Muscle of leg (tissue), 16 donors: ENCODE measurements at places on chromosomes 4 and X. TPM values are rescaled to one million over a fixed set of nuclear protein-coding genes. Genes with fewer than 3 reads are reported as not detected.

GRCh38 chrX:19535476-19535875 lies 20.2 kb upstream of the MAP3K15 start:
- peak; percentile 48 for DNase-seq

GRCh38 chr4:103934178-103934789 lies 214.5 kb upstream of the TACR3 start:
- DNase-seq = peak; percentile 56

DNA sequence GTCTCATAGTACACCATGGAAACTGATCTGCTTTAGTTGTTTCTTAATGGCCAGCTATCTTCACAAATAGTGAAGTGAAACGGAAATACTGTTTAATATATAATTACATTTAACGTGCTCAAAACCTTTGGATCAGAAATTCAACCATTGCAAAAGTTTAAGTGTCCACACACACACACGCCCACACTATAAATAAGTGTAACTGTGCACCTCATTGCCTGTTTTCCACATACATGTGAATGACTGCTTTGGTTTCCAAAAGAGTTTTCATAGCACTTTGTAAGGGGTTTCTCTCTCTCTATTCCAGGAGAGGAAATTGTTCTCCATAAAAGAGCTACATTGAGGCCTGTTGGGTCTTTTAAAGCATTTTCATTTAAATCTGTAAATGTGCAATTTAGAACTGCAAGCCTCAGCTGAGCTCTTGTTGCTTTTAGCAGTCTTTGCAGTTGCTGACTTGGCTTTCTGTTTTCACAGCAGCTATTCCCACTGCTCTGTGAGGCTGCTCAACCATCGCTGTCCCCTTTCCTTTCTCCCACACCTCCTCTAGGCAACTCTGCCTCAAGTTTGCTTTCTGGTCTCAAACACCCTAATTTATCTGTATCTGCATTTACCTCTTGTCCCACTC lies 94.5 kb downstream of the RAPGEF2 start:
- peak; percentile 50 for DNase-seq

GRCh38 chr4:75598390-75598789 lies 31.9 kb downstream of the CDKL2 start:
- DNase-seq = no peak

DNA sequence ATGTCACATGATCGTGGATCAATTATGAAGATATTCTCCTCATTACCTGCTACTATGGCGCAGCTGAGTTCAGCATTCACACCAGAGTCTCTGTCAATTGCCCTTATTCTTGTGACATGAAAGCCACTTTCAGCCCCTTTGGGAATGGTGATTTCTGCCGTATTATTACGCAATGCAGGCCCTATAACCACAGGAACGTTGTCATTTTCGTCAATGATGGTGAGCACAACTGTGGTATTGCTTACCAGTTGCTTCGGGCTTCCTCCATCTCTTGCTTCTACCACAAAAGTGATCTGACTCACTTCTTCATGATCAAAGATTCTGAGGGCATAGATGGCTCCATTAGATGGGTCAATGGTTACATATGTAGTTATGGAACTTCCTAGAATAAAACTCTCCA lies 2.1 kb downstream of the PCDH18 start:
- peak; percentile 25 for DNase-seq

SPANXC gene
- not detected for total RNA-seq

USP27X gene
- total RNA-seq = 1.5 TPM

GRCh38 chrX:20061855-20062254 lies 54.9 kb downstream of the MAP7D2 start:
- DNase-seq = no peak

DNA sequence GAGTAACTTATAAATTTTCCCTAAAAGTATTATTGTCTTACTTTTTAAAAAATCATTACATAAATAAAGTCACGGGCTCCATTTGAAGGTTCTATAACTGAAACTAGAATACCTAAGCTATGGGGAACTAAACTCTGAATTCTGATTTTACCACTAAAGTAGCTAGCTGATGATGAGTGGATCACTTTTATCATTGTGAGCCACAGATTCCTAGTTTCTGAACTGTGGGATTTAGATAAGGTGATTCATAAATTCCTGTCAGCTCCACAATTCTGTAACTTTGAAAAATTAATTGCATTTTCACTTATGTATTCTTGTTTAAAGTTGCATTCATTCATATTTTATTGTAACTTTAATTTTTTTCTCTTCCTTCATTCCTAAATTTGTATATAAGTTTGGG lies 540.9 kb downstream of the GBA3 start:
- no peak for DNase-seq

DNA sequence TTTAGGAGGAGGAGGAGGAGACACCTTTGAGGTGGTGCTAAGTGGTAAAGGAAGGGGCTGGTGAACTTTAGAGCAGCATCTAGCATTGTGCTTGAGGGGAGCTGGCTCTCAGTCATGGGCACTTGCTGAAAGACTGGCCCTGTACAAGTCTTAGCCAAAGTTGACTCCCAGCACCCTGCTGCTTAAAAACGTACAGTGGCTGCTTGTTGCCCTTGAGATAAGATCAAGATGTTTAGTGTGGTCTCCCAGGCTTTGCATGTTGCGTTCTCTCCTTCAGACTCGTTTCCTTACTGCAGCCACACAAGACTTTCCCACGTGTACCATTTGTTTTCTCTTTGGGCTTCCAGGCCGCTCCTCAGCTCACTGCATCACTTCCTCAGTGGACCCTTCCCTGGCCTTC lies 1.8 kb downstream of the MED28 start:
- DNase-seq = no peak

DNA sequence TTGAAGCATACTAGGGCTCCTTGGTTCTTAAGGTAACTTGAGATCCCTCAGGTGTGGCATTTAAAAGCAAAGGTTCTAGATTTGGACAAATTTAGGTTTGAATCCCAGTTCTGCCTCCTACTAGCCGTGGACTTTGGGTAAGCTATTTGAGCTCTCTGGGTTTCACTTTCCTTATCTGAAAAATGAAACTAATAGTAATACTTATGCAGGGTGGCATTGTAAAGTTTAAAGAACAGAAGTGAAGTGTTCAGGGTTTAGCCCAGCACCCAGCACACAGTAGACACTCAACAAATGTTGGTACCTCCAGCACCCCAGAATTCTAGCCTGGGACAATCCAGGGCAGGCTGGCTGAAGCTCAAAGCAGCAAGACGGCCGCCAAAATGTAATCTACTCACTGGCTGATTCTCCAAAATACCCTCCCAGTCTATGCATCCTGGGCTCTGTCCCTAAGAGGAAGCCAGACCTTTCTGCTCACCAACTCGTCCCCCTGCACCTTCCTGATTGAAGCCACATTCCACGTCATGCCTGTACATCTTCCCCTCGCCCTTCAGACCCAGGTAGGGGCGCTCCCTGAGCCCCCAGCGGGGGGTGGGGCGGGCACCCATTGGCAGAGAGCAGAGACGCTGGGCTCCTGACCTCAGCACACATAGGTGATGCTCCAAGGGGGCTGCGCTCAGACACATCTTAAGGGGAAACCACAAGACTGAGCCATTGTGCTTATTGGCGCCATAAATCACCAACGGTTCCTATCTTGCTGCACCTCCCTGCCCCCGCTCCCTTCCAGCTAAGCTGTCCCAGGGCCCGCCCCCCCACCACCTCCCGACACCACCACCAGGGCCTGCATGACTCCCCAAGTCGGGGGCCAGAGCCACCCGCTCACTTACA lies 160.6 kb downstream of the BCOR start:
- no peak for DNase-seq

DKK2 gene
- total RNA-seq = 45.0 TPM

DNA sequence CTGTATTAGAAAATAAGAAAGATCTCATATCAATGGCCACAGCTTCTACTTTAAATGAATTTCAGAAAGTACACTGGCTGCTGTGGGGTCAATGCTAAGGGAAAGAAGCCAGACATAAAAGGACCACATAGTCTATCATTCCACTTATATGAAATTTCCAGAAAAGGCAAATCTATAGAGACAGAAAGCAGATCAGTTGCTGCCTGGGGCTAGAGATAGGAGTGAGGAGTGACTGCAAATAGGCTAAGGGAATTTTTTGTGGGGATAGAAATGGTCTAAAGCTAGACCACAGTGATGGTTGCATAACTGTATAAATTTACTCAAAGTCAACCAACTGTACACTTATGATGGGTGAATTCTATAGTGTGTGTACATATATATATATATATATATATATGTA lies 8.3 kb downstream of the GAB3 start:
- DNase-seq = no peak

CD38 gene
- 0.44 TPM for total RNA-seq

DNA sequence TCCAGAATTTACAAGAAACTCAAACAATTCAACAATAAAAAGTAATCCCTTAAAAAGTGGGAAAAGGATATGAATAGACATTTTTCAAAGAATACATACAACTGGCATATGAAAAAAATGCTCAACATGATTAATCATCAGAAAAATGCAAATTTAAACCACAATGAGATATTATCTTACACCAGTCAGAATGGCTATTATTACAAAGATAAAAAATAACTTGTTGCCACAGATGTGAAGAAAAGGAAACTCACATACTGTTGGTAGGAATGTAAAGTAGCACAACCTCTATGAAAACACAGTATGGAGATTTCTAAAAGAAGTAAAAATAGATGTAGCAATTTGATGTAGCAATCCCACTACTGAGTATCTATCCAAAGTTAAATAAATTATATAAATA lies 65.1 kb upstream of the DIAPH2 start:
- DNase-seq = no peak

CCDC110 gene
- 1.4 TPM for total RNA-seq

DNA sequence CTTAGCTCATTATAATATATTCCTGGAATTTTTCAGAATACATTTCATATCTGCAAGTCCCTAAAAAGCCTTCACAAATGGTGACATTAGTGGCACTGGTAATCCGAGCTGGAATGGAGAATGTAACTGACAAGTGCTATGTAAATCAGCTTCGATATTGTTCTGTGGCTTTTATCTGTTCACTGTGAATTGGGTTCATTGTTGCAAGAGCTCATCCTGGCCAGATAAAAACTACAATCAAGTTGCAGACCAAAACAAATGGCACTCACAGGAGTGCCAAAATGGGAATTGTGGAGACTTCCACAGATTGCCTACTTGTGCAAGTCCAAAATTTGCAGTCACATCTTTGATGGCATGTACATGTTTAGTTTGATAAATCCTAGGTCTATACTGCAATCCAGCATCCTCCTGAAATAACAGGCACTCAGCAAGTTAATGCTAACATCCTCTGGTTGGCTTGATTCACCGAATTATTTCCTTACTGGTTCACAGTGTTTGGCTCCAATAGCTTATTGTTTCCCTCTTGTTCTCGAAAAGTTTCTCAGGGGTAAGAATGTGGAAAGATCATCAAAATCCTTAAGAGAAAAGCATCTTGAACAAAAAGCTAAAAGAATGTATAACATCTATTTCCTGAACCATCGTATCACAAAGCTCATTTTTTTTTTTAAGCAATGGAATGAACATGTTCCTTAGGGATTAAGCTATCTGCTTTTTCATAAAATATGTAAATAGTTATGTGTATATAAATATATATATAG lies 904.9 kb downstream of the CENPC start:
- peak; percentile 14 for DNase-seq

- DNase-seq = no peak
Measured at GRCh38 chr4:2637956-2638552, 101.6 kb downstream of the FAM193A start.

GRCh38 chr4:150206265-150206664 lies 128.0 kb downstream of the DCLK2 start:
- DNase-seq = no peak

- peak; percentile 59 for DNase-seq
Measured at GRCh38 chr4:156898373-156899117, 73.1 kb downstream of the PDGFC start.

DCAF12L1 gene
- 1.8 TPM for total RNA-seq

DNA sequence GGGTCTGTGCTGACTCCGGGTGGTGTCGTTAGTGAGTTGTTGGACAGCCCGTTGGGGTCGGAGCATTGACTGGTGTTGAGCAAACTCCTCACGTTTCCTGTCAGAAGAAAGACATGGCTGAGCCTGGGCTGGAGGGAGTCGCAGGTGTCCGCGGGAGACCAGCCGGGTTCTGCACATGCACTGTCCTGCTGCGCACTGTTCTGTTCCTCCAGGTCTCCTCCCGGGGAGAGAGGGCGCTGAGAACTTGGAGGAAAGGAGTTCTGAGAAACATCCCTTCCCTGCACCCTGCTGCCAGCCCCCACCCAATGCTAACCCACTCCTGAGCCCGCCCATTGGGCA lies 1.1 kb downstream of the ZNF141 start:
- peak; percentile 8 for DNase-seq

GRCh38 chr4:17058916-17059741 lies 160.7 kb upstream of the LDB2 start:
- peak; percentile 95 for DNase-seq

- no peak for DNase-seq
Measured at GRCh38 chr4:156958276-156959074, 13.1 kb downstream of the PDGFC start.

GRCh38 chrX:116272322-116272721 lies 101.8 kb downstream of the AGTR2 start:
- DNase-seq = no peak

DNA sequence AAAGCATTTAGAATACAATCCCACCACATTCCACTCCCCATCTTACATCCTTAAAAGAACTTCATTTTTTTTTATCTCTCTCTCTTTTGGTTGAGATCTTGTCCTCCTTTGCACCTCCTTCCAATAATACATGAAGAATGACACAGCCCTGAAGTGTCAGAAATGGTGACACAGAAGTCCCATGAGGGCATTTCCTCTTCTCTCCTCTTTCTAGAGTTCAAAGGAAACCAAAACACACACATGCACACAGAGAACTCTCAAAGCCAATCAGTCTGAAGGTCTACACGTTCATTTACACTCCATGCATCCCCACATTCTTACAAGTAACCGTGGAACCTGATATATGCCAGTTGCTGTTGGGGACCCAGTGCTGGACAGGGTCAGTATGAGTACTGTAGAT lies 450.7 kb downstream of the HNRNPD start:
- no peak for DNase-seq

- DNase-seq = no peak
Measured at GRCh38 chrX:30762755-30763154, 109.5 kb downstream of the GK start.

DNA sequence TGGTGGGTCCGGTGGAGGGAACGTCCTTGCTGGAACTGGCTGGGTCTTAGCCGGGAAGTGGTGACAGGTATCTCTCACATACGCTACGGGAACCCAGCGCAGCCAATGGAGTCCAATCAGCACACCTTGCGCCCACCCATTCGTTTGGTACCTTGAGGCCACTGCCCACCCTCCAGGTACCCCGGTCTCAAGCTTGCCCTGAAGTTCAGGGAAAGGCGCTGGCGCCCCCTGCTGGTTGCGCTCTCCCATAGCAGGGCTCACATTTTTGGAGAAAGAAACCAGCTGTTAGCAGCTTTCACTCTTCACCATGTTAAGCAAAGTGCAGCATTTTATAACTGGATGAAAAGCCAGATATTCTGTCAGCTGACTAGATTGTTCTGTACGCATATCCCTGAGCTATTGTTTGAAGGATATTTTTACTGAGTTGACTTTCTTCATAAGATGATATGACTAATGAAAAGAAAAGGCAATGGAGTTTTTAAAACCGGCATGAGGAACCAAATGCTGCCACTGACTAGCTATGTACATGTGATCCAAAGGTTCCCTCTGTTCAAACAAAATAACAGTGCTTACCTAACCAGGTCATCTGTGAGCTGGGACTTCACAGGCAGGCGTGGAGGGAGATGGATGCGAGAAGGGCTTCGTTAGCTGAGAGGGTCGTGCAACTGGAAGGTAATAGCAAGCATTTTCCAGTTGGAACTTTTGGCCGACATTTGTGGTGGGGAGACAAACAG lies 43.7 kb downstream of the OTOP1 start:
- DNase-seq = no peak

QRFPR gene
- 1.1 TPM for total RNA-seq

- DNase-seq = peak; percentile 76
Measured at GRCh38 chr4:108830509-108831244, 67.8 kb upstream of the ETNPPL start.
